ENCODE measurements at places on chromosomes 5 and 9. TPM values are rescaled to one million over a fixed set of nuclear protein-coding genes. Genes with fewer than 3 reads are reported as not detected.

DNA sequence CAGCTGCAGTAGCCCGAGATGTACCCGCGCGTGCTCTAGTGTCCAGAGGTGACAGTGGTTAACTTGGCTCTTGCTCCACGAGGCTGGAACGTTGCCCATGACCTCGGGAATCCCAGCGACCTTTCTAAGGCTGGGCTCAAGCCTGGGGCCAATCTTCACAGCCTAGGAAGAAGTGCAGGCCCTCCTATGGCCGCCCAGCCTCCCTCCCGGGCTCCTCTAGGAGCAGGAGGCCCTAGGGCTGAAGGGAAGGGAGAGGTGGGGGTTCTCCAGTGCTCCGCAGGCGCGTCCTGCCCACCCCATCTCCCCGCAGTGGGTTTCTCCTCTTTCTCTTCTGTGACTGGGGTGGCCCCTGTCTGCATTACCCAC lies 13.3 kb downstream of the NR2F1 start:
- DNase-seq: no peak

DNA sequence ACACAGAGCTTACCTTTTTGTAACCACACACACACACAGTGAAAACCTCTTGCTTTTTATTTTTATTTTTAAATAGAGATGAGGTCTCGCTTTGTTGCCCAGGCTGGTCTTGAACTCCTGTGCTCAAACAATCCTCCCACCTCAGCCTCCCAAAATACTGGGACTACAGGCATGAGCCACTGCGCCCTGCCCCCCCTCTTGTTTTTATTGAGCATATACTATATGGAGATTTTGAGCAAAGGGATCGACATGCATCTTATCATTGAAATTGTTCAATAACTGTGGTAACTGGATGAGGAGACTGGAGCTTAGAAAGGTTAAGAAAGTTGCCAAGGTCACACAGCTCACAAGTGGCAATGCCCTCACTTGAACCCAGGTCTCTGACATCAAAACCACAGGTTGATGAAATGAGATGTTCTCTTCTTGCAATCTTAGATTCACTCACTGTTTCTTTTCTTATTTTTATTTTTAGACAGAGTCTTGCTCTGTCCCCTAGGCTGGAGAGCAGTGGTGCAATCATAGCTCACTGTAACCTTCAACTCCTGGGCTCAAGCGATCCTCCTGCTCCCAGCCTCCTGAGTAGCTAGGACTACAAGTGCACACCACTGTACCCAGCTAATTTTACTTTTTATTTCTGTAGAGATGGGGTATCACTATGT lies 26.8 kb upstream of the STXBP1 start:
- no peak for DNase-seq

DNA sequence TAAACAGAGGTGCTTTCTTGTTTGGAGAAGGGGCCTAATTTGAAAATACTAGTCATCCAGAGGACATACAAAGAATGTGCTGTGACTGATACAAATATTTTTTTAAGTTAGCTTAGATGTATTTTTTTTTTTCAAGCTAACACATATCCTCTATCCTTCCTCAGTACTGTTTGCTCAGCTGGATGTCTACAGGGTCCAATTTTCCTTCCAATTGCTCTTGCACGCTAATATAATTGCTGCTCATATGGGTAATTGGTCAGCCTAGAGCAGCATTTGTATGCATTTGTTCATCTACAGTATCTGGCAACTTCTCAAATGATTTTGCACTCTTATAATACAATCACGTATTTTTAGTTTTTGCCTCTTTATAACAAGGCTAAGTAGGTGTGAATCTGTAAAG lies 84.7 kb downstream of the ZDHHC21 start:
- no peak for DNase-seq

DNA sequence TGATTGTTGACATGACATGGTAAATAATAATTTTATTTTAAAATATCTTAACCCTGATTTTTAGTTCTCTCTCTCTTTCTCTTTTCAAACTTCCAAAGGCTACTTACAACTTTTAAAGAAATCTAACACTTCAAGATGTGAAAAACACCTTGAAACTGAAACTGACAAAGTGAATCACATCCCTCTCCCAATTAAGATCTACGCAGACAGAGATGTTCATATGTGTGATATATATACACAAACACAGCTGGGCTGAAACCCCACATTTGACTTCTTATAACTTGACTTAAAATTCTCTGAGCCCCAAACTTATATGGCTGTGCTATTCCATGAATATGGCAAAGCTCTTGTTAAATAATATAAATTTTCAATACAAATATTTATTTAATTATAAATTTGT lies 261.2 kb upstream of the PTPRD start:
- no peak for DNase-seq

- DNase-seq: no peak
These were observed 1.6 kb downstream of the FASTKD3 start for GRCh38 chr5:7867260-7867659.

GRCh38 chr5:82105457-82105856 lies 133.6 kb downstream of the ATG10 start:
- no peak for DNase-seq

- DNase-seq: no peak
These were observed 6.6 kb downstream of the TLN1 start for GRCh38 chr9:35725362-35725761.

- no peak for DNase-seq
These were observed 11.0 kb upstream of the CCDC171 start for GRCh38 chr9:15541872-15542271.

GRCh38 chr5:147983742-147984141 lies 77.4 kb upstream of the C5orf46 start:
- no peak for DNase-seq

DNA sequence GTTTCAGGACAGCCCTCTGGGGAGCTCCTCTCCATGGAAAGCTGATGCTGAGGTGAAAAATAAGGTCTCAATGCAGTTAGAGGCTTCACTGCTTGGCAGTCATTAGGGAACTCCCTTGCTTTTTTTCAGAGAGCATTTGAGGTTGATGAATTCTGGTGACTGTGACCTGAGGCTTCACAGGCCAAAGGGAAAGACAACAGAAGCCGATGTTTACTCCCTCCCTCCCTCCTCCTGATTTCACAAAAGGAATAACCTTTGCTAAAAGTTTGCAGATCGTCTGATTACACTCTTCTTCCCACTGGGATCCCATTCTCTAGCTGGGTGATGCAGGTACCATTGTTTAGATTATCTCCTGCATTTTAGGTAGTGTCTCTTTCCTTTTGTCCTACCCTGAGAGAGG lies 329.4 kb downstream of the KIF4B start:
- no peak for DNase-seq

- DNase-seq: no peak
These were observed 1.3 kb downstream of the MACIR start for GRCh38 chr5:103259705-103260355.

DNA sequence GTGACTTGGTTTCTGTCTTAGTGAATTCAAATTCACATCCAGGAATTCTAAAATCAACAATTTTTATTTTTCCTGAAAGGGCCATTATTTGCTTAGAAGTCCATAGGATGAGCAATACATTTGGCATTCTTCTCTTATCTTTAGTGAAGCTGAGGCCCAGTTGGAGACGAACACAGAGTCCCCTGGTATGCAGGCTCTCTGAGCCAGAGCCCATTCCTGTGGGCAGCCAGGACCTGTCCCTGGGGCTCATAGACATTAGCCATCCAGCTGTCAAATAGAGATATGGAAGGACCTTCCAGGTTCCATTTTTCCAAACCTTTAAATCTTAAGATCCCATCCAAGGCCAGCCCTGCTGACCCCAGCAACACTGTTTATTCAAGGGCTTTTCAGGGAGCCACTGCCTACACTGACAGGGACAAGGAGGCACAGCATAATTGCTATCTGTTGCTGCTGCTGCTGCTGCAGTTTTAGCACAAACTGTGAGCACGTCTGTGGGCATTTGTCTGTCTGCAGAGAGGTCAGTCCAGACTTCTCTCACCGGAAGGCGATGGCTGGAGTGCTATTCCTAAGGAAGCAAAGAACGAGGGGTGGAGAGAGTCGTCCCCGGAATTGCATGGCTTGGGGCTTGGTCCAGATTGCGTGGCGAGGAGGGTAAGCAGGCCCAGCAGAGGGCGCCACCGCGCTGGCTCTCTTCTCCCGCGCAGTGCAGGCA lies 639.0 kb downstream of the CCDC171 start:
- DNase-seq: peak; percentile 59

GRCh38 chr5:161105525-161105924 lies 253.5 kb upstream of the ATP10B start:
- no peak for DNase-seq

- no peak for DNase-seq
These were observed 28.4 kb downstream of the NEURL1B start for GRCh38 chr5:172669386-172670004.

- DNase-seq: no peak
These were observed 396.1 kb downstream of the GADD45G start for GRCh38 chr9:90000925-90001324.

DNA sequence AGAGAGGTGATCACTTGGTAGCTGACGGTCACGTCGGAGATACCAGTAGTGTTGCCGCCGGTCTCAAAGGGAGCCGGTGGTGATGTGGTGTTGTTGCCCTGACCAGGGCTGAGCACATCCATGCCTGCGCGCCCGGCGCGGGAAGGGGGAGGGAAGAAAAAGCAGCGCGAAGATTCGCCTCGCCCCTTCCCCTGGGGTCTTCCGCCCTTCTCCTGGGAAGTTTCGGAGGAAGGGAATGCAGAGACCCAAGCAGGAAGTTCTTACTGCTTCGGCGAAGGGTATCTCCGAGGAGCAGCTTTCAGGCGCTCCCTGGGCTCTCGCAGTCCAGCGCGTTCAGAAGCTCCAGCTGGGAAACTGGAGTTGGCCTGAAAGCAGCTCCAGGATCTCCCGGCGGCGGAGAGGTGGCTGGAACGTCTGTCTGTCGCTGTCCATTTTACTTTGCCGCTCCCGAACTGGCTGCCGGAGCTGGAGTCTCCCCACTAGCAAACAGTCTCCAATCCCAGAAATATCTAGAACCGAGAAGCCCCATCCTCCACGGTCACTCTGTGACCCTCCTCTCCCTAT lies 565 bp downstream of the HTR1A start:
- DNase-seq: no peak

DNA sequence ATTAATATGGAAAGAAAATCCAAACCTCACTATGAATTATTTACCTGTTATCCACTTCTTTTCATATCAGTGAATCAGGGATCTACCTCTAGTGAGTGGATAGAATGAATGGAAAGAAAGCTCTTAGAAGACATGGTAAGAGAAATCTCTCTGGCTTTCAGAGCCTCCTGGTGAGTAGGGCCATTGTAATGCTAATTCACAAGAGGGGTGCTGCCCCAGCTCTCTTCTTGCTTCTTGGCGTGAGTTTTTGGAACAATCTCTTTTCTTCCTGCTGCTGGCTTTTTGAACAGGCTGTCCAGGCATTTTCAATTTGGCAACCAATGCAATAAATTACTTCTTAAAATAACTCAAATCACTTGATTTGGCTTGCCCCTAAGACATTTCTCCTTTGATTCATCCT lies 49.9 kb upstream of the KCNN2 start:
- no peak for DNase-seq

DNA sequence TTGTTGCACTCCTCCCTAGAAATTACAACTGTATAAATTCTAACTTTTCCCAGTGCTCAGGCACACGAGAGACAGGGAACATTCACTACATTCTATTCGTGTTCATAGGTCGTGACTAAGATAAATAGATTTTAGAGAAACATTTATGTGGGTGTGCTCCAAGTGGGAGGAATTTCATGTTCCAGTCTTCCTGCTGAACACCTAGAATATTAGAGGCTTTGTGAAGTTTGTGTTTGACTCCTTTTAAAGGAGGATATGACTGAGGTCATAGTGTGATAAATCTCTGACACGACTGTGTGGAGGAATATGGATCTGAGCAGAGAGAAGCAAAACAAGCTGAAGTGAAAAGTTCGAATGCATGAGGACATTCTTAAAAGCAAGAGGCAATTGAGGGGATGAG lies 355.3 kb downstream of the ZSWIM6 start:
- no peak for DNase-seq

DNA sequence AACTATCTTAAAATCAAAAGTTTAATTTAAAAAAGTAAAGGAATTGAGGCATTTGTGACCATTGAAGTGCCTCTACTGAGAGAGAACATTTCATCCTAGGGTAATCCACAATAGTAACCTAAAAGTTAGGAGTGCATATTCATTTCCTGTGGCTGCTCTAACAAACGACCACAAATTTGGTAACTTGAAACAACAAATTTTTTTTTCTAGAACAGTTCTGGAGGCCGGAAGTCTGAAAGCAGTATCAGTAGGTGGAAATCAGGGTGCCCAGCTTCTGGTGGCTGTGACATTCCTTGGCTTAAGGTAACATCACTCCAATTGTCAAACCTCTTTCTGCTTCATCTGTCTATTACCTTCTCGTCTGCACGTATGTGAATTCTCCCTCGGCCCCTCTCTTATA lies 67.1 kb upstream of the SSBP2 start:
- DNase-seq: no peak

DNA sequence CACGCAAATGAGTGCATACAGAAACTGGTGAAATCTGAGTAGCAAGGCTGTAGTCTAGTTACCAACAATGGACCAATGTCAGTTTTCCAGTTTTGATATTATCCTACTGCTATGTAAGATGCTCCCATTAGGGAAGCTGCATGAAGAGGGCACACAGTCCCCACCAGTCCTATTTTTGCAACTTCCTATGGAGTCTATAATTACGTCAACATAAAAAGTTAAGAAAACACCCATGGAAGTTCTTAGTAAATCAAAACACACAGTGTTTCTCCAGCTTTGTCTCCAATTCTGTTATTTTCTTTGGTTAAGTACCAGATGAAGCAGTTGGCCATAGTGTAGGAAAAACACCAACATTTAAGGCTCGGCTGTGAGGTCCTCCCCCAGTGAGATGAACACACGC lies 58.7 kb downstream of the FAT2 start:
- DNase-seq: no peak

The C9 gene
- total RNA-seq: not detected

The PLEKHG4B gene
- total RNA-seq: 5.4 TPM

The STK32A gene
- total RNA-seq: 6.9 TPM

The CYSRT1 gene
- total RNA-seq: 0.29 TPM

The CDKN2B gene
- 70.1 TPM for total RNA-seq

The QRFP gene
- total RNA-seq: not detected

The F2R gene
- total RNA-seq: 15.1 TPM

The PCDHGB6 gene
- 10.8 TPM for total RNA-seq

The FKTN gene
- 29.0 TPM for total RNA-seq

The SAPCD2 gene
- total RNA-seq: 2.8 TPM

The SLC36A3 gene
- total RNA-seq: not detected

The COL15A1 gene
- 13.9 TPM for total RNA-seq

All from breast epithelium (tissue), 4 donors.